ENCODE measurements at places on chromosomes 11 and 22.

DNA sequence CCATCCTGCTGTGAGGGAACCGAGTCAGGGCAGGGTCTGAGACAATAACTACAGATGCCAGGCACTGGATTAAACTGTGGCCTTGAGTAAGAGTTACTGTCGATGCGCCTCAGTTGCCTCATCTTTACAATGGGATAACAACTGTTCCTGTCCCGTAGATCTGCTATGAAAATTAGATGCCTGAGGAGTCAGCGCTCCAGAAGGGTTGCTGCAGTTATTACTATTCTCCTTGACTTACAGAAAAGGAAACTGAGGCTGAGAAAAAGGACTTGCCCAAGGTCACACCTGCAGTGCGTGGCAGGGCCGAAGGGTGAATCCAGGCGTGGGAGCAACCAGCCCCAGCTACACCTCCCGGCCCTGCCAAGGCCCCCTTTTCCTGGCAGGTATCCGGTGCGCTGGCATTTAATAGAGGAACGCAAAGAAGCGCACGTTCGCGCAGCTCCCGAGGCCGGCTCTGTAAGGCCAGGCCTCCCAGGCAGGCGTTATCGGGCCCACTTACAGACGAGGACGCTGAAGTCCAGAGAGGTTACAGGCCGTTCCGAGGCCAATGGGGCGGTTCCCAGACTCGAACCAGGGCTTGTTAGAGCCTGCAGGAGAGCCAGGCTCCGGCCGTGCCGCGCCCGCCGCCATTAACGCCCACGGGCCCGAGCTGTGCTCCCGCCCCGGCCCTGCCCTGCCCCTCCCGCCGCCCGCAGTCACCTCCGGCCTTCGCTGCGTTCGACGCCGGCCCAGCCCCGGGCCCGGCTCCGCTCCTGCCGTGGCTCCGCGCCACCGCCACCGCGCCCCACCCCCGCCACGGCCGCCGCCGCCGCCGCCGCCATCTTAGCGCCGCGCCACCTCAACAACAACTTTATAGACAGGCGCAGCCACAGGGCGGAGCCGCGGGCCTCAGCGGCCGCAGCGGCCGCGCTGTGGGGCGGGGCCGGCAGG lies at the start of gene C11orf68:
Gene C11orf68, minus strand, starts transcription at position 852 of the 930 bp plus-strand sequence. Its CDS starts 31 bp downstream, at position 821.
- no peak for DNase-seq

- DNase-seq = no peak
Measured at GRCh38 chr22:47067321-47067890, 305.0 kb downstream of the TBC1D22A start.

- DNase-seq = no peak
Measured at GRCh38 chr22:38996105-38996504, 14.0 kb downstream of the APOBEC3B start.

DNA sequence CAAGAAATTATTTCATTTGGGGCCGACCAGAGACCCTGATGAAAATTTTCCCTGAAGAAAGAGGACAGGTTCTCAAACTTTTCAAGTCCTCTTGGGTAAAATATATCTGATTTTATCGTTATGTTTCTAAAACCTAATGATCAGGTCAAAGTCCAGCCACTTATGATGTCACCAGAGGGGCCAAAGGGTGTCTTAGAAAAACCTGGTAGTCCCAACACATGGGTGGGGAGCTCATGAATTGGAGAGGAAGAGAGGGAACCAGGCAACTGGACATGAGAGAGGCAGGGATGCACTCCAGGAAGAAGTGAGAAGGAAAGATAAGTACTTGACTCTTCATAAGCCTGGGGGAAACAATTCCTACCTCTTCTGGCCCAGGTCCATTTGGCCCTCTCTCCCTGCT lies 9.2 kb downstream of the SLC5A1 start:
- no peak for DNase-seq

DNA sequence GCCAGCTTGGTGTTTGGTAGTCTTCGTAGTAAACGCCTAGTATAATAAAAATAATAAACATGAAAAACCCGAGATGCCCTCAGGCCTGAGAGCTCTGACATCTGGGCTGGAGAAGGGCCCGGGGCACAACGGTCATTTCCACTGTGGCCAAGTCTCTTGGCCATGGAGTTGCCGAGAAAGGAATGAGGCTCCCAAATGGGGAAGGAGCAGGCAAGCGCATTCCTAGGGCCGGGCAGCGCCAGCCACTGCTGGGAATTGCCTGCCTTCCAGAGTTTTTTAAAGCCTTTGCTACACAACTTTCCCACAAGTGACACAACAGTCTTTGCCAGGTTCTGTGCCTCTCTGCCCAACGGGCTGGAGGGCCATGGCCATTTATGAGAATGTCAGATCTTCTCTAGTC lies 103.4 kb downstream of the NAV2 start:
- no peak for DNase-seq

Data from NCI-H187 (cell line).